ENCODE measurements at places on chromosomes 16 and 17.

GRCh38 chr16:70490261-70490660 lies 33.1 kb downstream of the COG4 start:
- DNase-seq: no peak

GRCh38 chr16:86012221-86012620 lies 113.3 kb downstream of the IRF8 start:
- DNase-seq: no peak

DNA sequence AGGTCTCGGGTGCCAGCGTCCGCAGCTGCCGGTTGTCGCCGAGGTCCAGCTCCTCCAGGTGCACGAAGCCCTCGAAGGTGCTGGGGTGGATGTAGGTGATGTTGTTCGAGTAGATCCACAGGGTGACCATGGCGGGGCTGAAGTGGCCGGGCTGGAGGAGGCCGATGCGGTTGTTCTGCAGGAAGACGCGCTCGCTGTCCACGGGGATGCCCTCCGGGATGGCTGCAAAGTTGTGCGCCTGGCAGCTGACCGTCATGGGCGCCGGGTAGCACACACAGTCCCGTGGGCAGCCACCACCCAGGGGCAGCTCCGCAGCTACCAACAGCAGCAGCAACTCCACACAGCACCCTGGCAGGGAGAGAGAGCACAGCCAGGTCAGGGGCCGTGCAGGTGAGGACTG lies 87.7 kb downstream of the RTN4RL1 start:
- DNase-seq: no peak

- DNase-seq: peak; percentile 23
Observed at GRCh38 chr16:57592591-57593003, 35.8 kb upstream of the ADGRG1 start.

GRCh38 chr17:69981441-69981840 lies 93.6 kb upstream of the KCNJ16 start:
- no peak for DNase-seq

GRCh38 chr17:19975601-19976000 lies 2.0 kb downstream of the AKAP10 start:
- DNase-seq: no peak

DNA sequence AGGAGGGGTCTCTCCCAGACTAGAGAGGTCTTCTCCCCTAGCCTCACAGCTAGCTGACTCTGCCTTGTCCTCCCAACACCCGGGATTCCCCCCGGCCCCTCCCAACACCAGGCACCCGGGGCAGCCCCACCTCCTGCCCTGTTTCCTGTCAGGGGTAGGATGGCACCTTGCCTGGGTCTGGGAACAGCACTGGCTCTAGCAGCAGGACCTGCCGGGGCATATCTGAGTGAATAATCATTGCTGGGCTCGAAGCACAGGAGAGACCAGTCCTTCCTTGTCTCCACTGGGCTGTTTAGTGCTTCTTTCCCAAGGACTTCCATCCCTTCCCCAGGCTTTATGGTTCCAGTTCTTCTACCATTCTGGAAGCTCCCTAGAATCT lies 25.7 kb downstream of the MINK1 start:
- DNase-seq: no peak

DNA sequence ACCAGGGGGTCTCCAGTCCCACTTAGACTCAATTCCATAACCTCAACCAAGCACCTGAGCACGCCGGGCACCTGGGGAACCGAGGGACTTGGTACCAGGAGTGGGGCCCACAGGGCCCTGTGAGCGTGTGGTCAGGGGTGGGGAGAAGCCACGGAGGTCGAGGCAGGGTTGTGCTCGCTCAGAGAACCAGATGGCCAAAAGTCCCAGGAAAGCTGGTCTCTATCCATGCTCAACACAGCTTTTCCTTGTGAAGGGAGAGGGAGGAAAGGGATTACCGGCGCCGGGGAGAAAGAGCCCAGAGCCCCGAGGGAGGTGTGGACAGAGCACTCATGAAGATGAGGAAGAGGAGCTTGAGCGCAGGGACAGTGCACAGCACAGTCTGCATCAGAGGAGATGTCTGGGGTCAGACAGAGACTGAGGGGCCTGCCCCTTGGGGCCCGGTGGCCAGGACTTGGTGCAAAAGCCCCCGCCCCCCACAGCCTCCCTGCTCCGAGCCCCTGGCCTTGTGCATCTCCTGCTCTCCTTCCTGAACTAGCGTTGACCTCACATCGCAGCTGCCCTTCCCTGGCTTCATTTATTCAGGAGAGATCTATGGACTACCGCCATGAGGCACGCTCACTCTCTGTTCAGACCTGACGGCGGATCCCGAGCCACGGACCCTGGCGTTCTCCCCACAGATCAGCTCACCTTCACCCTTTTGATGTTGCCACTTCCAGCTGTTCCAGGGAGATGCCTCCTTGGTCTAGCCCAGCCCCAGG lies 355.4 kb upstream of the TNRC6C start:
- no peak for DNase-seq

DNA sequence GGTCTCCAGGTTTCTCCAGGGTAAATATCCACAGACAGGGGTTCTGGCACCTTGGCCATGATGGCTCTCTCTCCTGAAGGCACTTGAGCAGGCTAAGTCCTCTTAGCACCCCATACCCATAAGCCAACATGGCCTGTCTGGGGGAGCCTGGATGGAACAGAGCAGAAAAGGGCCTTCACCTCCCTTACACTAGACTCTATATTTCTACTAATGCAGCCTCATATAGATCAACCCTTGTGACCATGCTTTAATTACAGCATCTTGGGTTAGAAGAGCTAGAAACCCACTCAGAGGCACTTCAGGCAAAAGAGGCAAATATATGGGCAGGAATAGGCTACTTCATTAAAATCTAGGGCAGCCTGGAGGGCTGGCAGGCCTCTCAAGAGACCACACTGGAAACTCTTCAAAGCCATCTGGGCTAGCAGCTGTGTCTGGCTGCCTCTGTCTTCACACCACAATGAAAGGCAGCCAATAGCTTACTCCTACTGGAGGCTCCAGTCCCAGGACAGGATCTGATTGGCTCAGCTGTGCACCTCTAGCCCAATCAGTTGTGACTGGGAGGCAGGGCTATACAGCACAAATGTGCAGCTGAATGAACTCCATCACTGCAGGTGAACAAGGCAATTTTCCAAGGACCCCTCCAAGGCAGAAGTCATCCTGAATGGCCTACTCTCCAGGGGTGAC lies 4.7 kb upstream of the CDT1 start:
- DNase-seq: no peak

DNA sequence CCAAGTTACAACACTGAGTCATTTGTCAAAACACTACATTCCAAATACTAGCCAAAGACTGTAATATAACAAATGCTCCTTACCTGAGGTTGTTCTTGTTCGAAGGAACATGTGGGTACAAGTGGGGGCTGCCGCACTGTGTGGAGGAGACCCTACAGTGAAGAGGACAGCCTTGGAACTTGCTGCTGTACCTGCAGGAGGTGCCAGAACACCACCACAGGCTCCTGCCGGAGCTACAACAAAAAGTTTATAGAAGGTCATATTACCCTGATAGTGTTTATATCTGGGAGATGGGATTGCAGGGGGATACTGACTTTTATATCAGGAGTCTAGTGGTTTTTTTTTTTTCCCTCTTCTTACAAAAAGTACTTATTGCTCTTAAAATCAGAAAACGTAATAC lies 37.8 kb upstream of the ALDH3A1 start:
- no peak for DNase-seq

DNA sequence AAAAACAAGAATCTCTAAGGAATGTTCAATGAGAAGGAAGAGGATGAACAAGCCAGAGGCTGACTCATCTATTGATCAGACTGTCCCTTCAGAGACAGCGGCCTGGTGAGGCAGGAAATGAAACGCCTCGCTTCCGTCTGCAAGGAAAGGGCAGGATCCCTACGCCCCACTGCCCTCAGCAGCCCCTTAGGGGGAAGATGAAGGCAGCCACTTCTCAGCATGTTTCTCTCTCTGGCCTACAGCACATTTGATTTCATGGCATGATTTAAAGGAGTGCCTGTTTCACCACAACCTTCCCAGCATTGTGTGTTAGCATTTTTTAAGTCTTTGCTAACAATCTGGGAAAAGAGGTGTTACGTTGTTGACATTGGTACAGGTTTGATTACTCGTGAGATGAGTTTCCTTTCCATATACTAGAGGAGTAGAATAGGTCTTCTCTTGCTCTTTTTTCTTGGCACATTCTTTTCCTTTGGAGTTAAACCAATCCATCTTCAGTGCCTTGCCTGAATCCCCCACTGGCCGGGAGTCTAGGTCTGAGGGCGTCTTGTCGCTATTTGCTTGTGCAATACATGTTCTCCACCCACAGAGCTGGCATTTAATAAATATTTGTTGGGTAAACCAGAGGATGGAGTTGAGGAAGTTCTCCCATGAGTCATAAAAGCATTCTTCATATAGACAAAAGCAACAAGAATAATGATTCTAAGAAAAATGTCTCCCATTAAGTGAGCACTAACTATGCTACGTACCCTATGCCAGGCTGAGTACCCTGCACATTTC lies 47.4 kb downstream of the RBFOX3 start:
- DNase-seq: no peak

- no peak for DNase-seq
Observed at GRCh38 chr16:81571175-81571574, 126.6 kb downstream of the CMIP start.

GRCh38 chr16:66918803-66919568 lies at the start of gene CDH16:
Gene CDH16, minus strand, starts transcription at chr16:66918885. Its CDS starts 820 bp downstream, at chr16:66918065.
- DNase-seq: no peak

DNA sequence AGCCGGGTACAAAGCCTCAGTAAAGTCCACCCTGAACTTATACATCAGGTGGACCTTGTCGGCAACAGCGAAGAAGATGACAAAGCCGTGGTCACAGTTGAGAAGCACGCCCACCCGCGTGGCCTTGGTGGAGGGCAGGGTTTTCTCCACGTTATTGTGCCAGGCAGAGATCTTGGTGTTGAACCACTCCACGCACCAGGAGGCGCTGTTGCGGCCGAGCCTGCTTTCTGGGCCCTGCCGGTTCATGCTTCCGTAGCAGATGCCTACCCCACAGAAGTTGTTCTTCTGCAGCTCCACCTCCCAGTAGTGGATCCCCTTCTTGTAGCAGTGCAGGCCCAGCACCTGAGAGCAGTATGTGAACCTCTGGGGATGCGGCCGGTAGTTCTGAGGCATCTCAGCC lies 22.1 kb downstream of the TRIM25 start:
- peak; percentile 54 for DNase-seq

- peak; percentile 69 for DNase-seq
Observed at GRCh38 chr16:88686439-88687253, at the start of gene SNAI3. Gene SNAI3, minus strand, starts transcription at chr16:88686507. Its CDS starts 101 bp downstream, at chr16:88686406.

- DNase-seq: no peak
Observed at GRCh38 chr16:88061346-88062110, 110.3 kb downstream of the BANP start.

GRCh38 chr17:55873017-55873758 lies 122.3 kb downstream of the PCTP start:
- no peak for DNase-seq

- no peak for DNase-seq
Observed at GRCh38 chr17:33730131-33730530, 437.0 kb upstream of the ASIC2 start.

- no peak for DNase-seq
Observed at GRCh38 chr16:85579923-85580580, 33.1 kb upstream of the GSE1 start.

GRCh38 chr16:88970050-88970449 lies 7.0 kb downstream of the CBFA2T3 start:
- DNase-seq: no peak

GRCh38 chr16:9318764-9319163 lies 227.3 kb downstream of the HAPSTR1 start:
- no peak for DNase-seq

DNA sequence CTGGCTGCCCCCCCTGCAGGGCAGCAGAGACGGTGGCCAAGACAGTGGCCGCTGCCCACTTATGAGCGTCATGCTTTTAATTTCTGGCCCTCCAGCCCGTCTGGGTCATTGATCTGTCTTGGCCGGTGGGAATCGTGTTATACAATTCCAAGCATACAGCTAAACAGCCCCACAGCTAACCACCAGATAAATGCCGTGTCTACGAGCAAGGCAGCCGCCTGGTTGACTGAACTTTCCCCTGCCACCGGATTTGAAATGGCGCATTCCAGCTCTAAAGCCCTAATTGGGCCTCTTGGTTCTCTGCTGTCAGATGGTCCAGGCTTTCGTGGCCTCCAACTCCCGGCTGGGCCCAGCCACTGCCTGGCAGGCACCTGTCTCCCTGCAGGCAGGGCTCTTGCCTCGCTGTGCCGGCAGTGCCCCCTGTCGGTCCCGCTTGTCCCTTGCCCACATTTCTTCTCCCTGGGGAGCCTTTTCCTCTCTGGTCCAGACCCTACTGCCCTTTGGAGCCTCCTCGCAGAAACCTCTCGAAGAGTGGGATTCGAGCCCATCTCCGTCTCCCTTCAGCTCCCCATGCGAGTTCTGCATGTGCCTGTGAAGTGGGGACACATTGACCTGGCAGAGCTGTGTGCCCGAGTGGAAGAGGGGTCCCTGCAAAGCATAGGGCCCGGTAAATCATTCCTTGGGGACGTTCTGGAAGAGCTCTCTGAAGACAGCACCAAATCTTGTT lies 1.8 kb upstream of the RBFOX3 start:
- DNase-seq: no peak

DNA sequence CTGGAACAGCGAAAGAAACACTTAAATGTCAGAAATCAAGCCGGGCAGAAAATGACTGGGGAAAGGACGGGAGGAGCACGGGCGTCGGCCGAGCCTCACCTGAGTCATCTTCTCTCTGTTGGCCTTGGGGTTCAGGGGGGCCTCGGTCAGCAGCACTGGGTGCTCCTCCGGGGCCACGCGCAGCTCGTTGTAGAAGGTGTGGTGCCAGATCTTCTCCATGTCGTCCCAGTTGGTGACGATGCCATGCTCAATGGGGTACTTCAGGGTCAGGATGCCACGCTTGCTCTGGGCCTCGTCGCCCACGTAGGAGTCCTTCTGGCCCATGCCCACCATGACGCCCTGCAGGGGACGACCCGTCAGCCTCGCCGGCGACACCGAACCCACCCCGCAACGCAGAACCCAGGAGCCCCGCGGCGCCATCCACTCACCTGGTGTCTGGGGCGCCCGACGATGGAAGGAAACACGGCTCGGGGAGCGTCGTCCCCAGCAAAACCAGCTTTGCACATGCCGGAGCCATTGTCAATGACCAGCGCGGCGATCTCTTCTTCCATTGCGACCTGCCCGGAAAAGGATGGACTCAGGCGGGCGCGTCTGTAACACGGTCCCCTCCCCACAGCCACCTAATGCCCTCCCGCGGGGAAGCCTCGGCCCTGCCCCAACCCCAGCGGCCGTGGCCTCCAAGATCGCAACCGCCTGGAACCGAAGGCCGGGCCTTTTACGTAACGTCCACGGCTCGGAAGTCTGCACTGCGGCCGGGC lies 616 bp downstream of the ACTG1 start:
- DNase-seq: peak; percentile 26

GRCh38 chr17:2905696-2906501 lies 109.7 kb downstream of the RAP1GAP2 start:
- no peak for DNase-seq
